ENCODE measurements at places on chromosomes 1 and 21.

GRCh38 chr21:45415188-45415942 lies 10.4 kb downstream of the COL18A1 start:
- DNase-seq, result no peak

DNA sequence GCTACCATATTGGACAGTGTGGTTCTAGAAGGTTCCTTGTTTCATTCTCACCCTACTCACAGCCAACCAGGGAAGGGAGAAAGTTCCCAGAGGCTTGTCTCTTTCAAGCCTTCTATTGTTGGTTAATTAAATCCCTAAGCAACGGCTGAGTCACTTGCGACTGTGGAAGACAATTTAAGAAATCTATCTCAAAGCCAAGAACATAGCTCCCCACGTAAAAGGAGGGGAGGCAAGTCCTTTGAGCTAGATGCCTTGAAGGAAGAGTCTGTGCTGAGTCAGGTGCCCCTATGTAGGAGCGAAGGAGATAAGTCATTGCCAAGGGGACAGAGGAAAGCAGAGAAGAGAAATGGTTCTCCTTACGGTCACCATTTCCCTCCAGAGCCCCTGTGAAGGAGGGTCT lies 79.4 kb upstream of the PPP2R5A start:
- no peak for DNase-seq

DNA sequence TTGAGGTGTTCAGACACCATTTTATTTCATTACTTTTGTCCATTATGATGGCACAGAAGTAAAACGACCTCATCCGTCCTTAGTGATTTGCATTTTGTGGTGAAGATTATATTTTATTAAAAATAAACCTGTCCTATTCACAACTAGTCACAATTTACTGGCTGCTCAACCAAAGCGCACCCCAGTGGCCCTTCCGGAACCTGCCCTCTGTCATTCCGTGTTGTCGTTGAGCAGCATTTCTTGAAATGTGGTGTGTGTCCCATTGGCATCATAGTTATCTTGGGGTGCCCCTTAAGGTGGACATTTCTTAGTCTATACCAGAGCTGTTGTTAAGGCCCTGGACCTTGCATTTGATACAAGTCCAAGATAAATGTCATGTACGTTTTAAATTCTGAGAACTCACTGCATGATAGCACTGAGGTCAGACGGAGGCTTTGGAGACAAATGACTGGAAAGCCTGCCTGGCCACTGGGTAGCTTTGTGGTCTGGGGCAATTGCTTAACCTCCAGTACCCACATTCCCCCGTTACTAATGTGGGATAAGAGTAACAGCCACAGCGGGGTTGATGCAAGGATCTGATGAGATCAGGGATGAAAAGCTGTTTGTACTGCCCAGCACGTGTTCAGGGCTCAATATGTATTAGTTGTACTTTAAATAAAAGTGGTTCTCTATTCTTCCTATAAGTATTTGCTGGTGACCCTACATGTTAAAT lies 36.2 kb downstream of the BACH1 start:
- no peak for DNase-seq

DNA sequence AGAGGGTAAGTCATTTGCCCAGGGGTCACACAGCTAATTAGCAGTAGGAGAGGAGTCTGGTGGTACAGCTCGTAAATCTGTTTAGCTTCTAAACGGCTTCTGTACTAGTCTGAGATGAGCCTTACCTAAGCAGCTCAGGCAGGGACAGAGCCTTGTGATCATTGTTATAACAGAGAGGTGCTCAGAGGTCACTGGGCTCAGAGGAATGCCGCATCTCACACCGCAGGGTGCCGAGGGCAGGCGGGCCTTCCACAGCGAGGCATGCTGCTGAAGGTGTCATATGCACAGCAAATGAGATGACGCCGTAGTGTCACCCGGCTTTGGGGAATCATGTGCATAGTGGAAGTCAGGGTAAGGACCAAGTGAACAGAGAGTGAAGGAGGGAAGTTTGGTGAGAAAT lies 305.2 kb upstream of the FMN2 start:
- DNase-seq, result no peak

- DNase-seq, result no peak
Observed at GRCh38 chr1:93716941-93717368, 35.3 kb upstream of the BCAR3 start.

DNA sequence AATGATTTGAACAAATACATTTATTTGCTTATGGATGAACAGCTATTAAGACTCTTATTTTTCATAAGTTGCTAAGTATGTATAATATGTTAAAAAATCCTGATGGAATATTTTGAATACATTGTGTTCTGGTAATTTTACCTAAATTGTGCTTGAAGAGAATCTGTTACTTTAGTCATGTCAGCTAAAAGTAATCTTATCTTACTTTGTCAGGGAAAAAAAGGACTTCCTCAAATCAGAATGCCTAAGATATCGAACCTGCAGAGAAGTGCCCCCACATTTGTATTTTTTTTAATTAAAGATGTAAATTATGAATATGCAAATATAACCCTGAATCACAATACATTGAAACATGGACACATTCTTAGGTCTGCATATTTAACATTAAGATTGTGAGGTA lies 1331.7 kb downstream of the MRPL39 start:
- DNase-seq, result no peak

GRCh38 chr1:6127587-6128163 lies 52.4 kb downstream of the CHD5 start:
- DNase-seq, result peak; percentile 62

- DNase-seq, result no peak
Observed at GRCh38 chr21:43611598-43612369, 47.5 kb downstream of the HSF2BP start.

- no peak for DNase-seq
Observed at GRCh38 chr1:30817077-30817438, 59.5 kb upstream of the LAPTM5 start.

GRCh38 chr1:107451715-107452114 lies 310.9 kb downstream of the NTNG1 start:
- DNase-seq, result no peak

GRCh38 chr1:84643183-84643582 lies 47.1 kb downstream of the SSX2IP start:
- no peak for DNase-seq

- peak; percentile 9 for DNase-seq
Observed at GRCh38 chr1:38834937-38835827, 24.4 kb downstream of the RRAGC start.

DNA sequence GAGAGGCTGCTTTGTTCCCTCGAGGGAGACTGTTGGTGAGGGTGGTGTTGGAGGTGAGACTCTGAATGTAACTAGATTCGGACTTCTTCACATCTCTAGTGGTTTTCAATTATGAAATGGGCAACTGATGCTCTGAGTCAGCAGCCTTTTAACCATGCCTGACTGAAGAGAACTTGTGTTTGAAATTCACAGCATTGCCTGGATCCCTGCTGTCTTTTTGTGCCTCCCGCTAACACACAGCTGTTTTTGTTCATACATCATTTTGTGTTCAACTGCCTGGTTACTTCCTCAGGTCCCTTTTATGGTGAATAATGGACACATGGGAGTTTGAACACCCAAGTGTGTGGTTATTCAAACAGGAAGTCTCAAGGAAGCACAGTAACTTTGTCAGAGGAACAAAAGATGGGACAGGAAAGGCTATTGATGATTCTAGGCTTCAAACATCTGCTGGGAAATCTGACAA lies 16.8 kb downstream of the LAMC1 start:
- no peak for DNase-seq

DNA sequence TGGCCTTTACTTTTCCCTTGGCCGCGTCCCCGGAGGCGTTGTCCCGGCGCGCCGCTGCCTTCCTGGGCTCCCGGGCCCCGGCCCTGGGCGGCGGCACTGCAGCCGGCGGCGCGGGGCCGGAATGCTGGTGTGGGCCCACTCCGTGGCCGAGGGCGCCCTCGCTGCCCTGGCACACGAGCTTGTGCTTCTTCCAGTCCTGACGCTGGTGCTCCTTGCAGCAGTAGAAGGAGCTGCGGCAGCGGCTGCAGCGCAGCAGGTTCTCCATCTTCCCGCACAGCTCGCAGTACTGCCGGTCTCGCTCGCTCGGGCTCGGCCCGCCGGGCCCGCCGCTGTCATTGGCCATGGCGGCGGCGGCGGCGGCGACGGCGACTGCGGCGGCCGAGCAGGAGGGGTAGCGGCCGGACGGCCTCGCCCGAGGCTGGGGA lies 529 bp downstream of the EGLN1 start:
- peak; percentile 15 for DNase-seq

DNA sequence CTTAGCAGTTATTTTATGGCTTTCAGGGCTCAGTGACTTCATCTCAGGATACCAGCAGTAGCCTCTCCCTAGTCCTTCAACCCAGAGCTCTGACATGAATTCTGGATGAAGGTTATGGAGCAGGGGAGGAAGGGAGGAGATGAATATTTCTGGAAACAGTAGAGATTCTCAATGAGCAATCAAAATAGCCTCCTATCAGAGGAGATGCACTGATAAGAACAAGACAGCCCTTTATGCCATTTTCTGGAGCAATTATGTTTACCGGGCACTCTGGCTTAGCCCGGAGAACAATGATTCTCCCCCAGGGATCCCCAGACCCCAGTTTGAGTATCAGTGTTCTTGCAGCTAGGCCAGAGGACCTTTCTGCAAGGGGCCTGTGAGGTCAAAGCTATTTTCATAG lies 37.9 kb upstream of the EDARADD start:
- DNase-seq, result no peak

- DNase-seq, result no peak
Observed at GRCh38 chr1:12315146-12315545, 85.3 kb downstream of the VPS13D start.

DNA sequence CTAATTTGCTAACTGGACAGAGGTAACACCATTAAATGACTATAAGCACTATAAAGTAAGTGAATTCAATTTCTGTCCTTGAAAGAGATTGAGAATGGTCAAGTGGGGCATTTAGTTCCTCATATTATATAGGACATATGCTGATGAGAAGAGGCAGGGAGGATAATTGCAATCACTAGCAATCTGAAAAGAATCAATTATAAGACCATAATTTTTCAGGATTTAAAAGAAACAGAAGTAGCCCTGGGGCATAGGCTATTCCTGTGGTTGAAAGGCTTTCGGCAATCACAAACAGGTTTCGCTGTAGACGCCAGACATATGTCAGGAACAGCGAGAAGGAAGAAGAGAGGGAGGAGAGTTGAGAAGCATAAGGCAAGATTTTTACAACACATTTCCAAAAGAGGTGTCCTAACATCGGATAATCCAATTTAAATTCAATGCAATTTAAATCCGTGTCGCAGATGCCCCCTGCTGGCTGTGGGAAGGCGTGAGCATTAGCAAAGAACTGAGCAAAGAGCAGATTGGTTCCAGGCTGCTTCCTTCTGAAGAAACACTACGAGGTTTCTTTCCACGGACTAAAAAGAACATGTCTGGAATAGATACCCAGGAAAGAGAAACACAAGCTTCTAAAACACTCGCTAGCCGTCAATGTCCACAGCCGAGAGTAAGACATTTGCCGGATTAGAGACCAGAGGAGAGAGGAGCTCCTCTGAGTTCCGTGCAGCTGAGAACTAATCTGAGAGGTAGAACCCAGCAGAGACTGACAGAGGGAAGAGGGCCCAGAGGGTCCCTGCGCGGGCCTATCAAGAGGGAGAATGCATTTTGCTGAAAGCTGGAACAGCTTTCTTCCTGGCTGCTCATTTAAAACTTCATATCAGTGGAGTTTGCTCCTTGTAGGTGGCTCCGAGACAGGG lies 27.9 kb downstream of the RGS5 start:
- DNase-seq, result no peak

DNA sequence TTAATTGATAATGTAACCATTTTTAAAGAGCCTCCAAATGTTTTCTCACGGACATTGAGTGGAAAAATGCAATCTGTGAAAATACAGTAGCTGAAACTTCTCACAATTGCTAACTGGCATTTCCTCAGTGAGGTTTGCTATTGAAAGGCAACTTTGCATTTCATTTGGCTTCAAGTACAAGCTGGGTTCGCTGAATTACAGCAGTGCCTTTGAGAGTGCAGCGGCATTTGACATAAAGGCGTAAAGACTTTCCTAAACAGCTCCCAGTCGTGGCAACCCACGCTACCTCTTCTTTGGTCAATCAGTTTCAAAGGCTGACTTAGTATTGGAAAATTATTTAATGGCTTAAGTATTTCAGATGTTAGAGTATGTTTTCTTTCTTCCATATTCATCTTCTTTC lies 39.3 kb upstream of the ZBTB18 start:
- DNase-seq, result no peak

GRCh38 chr1:17605582-17606344 lies 66.3 kb downstream of the ARHGEF10L start:
- DNase-seq, result no peak

DNA sequence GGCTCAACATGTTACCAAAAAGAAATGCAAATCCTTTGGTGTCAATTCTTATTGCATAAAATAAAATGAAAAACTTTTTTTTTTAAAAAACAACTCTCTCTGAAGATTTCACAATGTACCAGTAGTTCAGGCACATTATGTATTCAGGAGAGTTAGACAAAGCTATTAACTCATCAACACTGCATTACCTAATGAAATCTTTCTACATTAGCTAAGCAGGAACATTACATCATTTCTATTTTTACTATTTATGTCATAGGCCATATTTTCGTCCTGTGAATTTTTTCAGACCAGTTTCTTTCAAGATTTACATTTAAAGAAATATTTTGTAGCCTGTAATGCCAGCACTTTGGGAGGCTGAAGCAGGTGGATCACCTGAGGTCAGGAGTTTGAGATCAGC lies 366.2 kb downstream of the USH2A start:
- no peak for DNase-seq

DNA sequence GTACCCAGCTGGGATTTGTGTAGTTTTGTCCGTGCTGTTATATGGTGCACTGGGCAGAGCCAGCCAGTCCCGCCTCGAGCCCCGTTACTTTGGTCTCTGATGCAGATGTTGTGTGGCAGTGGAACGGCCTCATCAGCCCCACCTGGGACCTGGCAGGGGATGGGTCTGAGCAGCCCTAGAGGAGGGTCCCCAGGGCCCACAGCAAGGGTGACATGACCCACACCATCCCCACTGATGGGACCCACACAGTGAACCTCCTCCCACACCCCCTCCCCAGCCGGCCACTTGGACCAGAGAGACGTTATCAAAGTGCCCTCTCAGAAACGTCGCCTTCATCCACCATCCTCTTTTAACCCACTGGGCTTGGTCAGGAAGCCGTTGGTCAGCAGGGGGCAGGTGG lies 42.0 kb upstream of the PCBP3 start:
- DNase-seq, result no peak

- DNase-seq, result peak; percentile 5
Observed at GRCh38 chr1:207454046-207454964, at the start of gene CR2. CR2 (plus strand) TSS chr1:207454328; CDS start chr1:207454419, 91 bp downstream.

GRCh38 chr1:236733653-236734052 lies 47.4 kb downstream of the ACTN2 start:
- no peak for DNase-seq

- DNase-seq, result no peak
Observed at GRCh38 chr1:221736714-221737113, 5.2 kb downstream of the DUSP10 start.

GRCh38 chr1:232533328-232533727 lies 96.6 kb downstream of the SIPA1L2 start:
- DNase-seq, result no peak

- DNase-seq, result no peak
Observed at GRCh38 chr1:20063861-20064292, 6.1 kb upstream of the PLA2G5 start.

- no peak for DNase-seq
Observed at GRCh38 chr1:154176337-154176736, 15.6 kb downstream of the TPM3 start.

GRCh38 chr1:21904704-21905520 lies 32.2 kb downstream of the HSPG2 start:
- no peak for DNase-seq

Measured in T-helper 22 cell (primary cell).